ENCODE measurements at places on chromosomes 2 and 18. TPM values are rescaled to one million over a fixed set of nuclear protein-coding genes. Genes with fewer than 3 reads are reported as not detected.

The CHMP3 gene
- total RNA-seq: 104 TPM

DNA sequence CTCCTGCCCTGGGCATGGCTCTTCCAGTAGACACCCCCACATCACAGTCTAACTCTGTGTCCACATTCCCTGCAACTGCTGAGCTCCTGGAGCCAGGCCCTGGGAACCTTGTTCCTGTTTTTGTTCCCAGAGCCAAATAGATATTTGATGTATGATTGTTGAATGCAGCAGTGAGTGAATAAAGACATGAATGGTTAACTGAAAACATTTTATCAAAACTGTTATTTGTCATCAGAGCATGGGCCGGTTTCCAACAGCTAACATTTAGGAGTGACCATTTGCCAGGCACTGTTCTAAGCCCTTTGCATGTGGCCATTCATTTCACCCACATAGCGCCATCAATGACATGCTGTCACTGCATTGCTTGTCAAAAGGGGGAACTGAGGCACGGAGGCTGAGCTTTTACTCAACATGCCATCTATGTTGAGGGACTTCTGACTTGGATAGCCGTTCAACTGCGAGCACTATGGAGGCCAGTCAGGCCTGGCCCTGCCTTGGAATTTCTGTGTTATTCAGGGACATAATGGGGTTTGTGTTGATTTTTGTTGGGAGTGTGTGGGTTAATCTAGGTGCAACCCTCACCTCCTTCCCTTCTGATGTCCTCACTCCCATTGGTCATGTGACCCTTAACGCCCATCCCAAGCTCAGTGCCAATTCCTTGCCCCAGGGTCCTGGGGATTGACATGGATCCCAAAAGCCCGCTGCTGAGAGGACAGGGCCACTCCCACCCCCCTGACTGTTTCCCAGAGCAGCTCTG is 12.6 kb downstream of the IL1R1 start:
- DNase-seq: no peak

The DNER gene
- total RNA-seq: 29.4 TPM

- DNase-seq: peak; percentile 7
Observed at GRCh38 chr2:8465560-8465959, 216.3 kb upstream of the ID2 start.

DNA sequence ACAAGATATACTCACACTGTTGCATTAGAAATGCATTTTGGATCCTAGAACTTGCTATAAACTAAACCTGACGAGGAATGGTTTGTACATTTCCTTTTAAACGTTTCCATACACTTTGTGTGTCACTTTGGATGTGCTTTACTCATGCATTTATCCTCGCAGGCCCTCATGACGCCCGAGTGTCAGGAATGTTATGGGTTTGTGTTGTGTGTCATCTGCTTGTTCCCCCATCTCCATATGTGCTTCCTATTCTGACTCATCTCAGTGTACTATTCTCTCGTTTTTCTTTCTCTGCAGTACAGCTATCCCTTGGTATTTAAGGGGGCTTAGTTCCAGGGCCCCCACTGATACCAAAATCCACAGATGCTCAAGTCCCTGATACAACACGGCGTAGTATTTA is 121.5 kb upstream of the RASGRP3 start:
- DNase-seq: no peak

The ARID5A gene
- 15.8 TPM for total RNA-seq

The MYO1B gene
- 17.2 TPM for total RNA-seq

- DNase-seq: no peak
Observed at GRCh38 chr2:100077456-100077855, 64.9 kb downstream of the AFF3 start.

The ST8SIA5 gene
- total RNA-seq: not detected

DNA sequence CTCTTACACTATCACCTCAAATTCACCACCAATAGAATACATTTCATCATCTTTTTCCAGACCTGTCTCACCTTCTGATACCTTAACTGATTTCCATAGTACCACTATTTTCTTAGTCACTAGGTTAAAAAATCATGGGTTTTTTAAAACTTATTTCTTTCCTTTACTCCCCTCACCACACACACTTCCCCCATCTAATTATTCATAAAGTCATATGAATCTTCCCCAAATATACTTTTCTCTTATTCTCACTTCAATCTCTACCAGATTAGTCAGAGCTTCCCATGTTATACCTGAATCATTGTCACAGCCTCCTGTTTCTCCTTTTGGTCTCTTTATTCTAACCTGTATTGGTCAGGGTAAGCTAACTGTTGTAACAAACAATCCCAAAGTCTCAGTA is 696.3 kb downstream of the BCL11A start:
- no peak for DNase-seq
